ENCODE measurements at places on chromosomes 3 and 15.

- no peak for DNase-seq
Observed at GRCh38 chr15:68910341-68910740, 20.0 kb upstream of the SPESP1 start.

GRCh38 chr3:100650651-100651619 lies 41.5 kb downstream of the ADGRG7 start:
- peak; percentile 71 for DNase-seq

DNA sequence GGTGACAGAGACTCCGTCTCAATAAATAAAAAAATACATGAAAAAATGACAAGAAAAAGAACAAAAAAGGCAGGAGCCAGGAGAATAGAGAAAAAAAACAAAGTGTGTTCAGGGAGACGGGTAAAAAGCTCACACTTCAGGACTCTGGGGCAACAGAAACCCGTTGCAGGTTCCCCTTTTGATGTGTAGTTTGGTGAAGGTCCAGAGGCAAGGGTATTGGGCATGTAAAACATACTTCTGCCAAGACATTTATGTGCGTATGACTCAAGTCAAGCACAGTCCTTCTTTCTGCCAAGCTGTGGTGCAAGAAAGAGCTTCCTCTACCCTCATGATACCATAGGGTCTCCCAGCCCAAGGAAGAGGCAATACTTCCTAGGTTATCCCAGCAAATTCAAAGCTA lies 33.4 kb upstream of the STRIT1 start:
- no peak for DNase-seq

DNA sequence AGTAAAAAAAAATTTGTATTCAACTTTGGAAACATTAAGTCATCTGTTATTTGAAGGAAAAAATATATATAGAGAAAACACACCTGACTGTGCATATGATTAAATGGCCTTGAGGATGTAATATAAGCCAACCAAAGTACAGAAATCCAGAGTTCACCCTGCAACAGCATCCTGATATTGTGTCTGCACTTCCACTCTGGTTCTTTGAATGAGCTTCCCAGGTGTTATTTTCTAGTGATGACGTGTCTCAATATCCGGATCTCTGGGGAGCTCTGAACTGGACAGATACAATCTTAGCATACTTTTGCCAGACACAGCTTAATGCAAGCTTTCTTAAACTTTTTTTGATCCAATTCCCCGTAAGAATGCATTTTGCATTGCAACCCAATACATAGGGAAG lies 19.5 kb upstream of the PIK3CB start:
- DNase-seq, result no peak

- no peak for DNase-seq
Observed at GRCh38 chr3:98445949-98446406, 17.0 kb upstream of the OR5K1 start.

DNA sequence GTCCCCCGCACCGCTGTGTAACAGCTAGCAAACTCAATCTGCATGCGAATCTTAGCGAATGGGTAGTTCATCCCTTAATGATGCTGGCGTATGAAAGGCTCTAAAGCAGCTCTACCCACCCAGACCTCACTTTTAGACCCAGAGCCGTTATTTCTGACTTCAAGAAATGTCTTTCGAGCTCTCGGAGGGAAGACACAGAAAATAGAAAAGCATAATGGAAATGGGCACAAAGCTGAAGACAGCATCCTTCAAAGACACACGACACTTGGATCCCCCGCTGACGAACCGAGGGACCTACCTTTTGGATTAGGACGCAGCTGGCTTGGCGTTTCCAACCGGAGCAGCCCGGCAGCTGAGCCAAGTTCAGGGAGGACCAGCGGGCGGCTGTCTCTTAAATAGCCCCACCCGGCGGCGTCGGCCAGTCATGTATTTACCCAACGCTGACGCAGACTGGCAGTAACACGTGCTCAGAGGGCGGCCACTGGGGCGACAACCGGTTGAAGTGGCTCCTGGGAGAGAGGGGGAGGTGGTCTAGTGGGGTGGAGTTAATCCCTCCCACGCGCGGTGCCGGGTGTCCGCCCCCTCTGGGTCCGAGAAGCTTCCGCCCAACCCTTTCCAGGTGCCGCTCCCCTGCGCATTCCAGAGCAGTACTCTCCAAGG lies 1.5 kb downstream of the CCK start:
- peak; percentile 20 for DNase-seq

DNA sequence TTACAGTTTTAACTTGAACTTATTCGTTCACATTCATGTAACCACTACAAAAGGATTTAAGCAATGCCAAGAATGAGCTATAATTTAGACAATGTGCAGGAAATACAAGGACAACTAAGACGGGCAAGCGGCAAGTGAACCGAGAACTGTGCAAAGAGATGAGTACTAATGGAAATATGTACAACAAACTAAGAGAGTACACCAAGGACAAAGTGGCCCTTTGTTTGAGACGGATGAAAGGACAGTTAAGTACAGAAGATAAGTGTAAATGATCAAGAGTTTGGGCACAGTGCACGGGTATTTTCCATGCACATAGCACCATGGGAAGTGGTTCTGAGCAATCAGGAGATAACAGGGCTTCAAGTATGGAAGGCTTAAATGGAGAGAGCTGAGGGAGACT lies 281.7 kb downstream of the ROBO2 start:
- DNase-seq, result peak; percentile 48

- DNase-seq, result no peak
Observed at GRCh38 chr3:31861826-31862225, 119.2 kb downstream of the OSBPL10 start.

- DNase-seq, result peak; percentile 3
Observed at GRCh38 chr3:134753999-134754742, 40.9 kb upstream of the EPHB1 start.

- DNase-seq, result peak; percentile 60
Observed at GRCh38 chr3:196639483-196640296, at the start of gene NRROS. Gene NRROS (plus strand): TSS chr3:196639694. CDS start chr3:196654540, 14,846 bp downstream.

DNA sequence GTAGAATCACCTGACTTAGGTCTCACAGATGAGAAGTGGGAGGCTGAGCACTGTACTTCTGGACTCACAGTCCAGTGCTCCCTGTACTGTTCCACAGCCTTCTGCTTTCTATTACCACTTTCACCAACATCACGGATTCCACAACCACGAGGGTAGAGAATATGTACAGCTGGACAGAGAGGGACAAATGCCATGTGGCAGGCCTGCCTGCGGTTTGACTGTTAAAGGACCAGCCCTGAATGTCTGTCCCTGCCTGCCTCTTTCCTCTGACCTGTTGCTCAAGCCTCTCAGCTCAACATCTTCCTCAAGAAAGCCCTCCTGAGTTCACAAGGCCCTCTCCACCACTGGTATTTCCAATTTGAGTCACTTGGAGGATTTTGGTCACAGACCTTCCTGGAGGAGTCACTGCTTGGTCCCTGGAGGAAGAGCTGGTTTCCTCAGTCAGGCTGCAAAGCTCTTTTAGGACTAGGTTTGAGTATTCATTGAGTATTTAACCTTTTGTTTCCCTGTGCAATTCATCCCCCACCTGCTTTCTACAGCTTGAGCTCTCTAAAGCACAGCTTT lies 49.1 kb downstream of the RAB11A start:
- no peak for DNase-seq

Data from EH (cell line).